ENCODE measurements at places on chromosomes 7 and 10.
A peak's percentile ranks its signal among the peaks of the same experiment; 100 is the strongest.

DNA sequence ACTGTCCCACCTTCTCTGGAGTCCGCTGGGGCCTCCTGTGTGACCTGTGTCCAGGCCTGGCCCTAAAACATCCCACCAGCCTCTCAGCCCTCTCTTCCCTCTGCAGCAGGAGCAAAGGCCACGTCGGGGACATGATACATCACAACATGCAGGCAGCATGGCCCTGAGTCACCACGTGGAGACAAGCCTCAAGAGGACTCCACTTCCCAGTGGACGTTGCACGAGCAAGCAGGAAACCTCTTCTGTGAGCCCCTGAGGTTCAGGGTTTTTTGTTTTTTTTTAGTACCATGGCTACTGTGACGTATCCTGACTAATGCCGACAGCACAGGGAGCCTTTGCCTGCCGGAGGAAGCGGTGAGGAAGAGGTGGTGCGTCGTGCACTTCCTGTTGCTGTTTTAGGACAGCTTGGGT, 165.9 kb downstream of the DNAJB6 start:
- no peak for DNase-seq

DNA sequence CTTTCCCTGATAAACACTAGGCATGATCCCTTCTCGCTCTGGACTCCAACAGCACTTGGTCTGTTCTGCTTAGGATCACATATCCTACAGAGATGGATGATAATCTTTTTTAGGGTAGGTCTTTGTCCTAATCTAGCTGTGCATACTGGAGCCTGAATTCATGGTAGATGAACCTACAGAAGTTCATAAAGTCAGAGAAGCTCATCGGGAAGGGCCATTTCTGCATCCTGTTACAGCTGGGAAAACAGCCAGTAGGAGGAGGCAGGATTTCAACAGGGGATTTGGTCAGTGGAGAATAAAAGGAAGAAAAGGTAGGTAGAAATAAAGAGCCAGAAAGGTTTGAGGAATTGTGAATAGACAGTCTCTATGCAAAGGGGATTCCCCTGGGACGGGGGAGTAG, 101.4 kb downstream of the ANK3 start:
- DNase-seq, result no peak

DNA sequence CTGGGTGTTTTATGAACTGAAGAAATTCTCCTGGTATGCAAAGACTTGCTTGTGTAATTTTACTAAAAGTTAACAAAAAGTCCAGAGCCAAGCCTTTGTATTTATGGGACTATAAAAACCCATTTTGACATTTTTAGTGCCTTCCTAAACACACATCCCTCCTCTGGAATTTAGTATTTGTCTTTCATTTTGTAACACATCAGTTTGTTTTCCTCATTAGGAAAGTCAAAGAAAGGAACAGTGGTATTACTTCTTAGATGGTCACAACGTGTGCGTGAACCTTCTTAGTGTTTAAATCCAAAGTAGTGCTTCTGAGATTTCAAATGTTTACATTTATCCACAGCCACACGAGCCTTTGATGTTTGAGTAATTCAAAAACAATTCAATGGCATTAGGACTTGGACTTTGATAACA, 103.2 kb upstream of the TMEM106B start:
- DNase-seq, result no peak

- peak; percentile 99 for DNase-seq
These were observed 24.2 kb upstream of the MACC1 start for GRCh38 chr7:20241194-20241910.

DNA sequence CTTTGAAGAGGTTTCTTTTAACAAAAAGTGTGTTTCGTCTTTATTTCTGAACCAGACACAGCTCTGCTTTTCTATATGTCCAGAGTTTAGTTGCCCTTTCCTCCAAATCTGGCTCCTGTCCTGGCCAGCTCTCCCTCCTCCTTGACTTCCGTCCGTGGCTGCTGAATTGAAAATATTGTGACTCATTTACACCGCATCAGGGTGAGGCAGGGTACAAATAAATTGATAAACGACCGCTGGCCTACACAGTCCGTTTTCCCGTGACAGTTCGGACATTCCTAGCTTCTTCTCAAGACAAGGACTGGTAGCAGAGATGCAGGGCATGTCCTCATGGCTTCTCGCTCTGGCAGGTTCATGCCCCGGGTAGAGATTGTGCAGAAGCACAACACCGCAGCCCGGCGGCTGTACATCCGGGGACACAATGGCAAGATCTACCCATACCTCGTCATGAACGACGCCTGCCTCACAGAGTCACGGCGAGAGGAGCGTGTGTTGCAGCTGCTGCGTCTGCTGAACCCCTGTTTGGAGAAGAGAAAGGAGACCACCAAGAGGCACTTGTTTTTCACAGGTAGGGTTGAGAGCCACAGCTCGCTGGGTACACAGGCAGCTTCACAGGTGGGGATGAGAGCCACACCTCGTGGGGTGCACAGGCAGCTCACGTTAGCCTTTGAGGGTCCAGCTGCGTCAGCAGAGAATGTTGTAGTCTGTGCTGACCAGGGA, 126.6 kb downstream of the TRRAP start:
- no peak for DNase-seq

DNA sequence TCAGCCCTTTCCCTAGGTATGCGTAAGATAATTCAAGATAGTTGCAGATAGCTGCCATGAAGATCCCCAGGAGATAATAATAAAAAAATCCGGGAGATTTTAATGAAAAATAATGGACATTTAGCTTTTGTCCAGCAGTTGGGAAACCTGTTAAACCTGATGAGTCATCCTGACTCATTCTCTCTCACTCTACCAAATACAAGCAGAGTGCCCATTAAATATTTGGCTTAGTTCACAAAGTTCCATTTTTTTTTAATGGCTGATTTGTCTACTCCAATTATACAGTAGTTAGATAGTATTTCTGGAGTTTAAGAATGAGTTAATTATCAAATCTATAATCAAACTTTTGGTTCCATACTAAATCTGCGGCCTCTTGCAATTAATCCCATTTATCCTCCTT, 2.1 kb upstream of the SHTN1 start:
- DNase-seq, result peak; percentile 61

GRCh38 chr10:69976795-69977546, 75.7 kb upstream of the MACROH2A2 start:
- no peak for DNase-seq

DNA sequence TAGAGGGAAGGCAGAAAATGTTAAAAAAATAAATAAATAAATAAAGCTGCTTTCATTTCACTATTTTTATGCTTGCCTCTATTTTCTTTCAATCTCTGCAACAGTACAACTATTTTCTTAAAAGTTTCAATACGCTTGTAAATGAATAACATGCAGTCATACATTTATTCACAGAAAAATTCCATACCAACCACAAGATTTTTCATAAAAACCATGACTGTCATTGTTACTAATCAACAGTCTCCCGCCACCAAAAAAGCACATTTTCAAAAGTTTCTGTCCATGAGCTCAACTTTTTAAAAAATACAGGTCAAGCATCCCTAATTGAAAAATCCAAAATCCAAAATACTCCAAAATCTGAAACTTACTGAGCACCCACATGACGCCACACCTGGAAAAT, 5.3 kb downstream of the PARD3 start:
- DNase-seq, result peak; percentile 26

DNA sequence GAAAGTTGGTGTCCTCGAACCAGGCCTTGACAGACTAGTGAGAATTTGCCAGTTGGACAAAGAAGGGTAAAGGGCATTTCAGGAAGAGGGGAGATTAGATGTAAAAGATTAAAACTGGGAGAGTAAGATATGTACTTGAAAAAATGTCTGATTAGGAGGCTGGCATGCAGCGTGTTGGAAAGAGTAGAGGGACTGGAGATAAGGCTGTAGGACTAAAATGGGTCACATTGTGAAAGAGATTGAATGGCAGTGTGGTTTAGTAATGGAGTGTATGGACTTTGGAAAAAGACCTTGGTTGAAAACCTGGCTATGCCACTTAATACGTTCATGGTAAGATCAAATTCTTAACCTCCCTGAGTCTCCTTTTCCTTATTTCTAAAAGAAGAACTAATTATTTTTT, 14.1 kb downstream of the CREM start:
- DNase-seq, result no peak

DNA sequence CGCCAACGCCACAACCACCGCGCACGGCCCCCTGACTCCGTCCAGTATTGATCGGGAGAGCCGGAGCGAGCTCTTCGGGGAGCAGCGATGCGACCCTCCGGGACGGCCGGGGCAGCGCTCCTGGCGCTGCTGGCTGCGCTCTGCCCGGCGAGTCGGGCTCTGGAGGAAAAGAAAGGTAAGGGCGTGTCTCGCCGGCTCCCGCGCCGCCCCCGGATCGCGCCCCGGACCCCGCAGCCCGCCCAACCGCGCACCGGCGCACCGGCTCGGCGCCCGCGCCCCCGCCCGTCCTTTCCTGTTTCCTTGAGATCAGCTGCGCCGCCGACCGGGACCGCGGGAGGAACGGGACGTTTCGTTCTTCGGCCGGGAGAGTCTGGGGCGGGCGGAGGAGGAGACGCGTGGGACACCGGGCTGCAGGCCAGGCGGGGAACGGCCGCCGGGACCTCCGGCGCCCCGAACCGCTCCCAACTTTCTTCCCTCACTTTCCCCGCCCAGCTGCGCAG, 424 bp downstream of the EGFR start:
- DNase-seq, result no peak

DNA sequence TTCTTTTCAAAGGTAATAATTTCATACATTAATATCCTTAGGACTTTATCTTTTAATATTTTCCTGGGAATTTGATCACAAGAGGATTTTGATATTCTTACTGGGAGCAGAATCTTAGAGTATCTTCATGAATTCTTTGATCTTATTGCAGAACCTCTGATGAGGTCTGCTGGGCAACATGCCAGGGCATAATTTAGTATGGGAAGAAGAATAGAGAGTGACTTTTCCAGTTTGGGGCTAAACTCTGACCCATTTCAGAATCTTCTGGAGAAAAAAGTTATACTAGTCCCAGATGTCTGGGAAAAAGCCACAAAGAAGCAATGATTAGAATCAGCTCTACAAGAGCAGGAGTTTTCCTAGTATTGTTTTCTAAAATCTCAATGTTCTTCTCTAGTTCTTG, 28.0 kb upstream of the RSU1 start:
- DNase-seq, result peak; percentile 57

DNA sequence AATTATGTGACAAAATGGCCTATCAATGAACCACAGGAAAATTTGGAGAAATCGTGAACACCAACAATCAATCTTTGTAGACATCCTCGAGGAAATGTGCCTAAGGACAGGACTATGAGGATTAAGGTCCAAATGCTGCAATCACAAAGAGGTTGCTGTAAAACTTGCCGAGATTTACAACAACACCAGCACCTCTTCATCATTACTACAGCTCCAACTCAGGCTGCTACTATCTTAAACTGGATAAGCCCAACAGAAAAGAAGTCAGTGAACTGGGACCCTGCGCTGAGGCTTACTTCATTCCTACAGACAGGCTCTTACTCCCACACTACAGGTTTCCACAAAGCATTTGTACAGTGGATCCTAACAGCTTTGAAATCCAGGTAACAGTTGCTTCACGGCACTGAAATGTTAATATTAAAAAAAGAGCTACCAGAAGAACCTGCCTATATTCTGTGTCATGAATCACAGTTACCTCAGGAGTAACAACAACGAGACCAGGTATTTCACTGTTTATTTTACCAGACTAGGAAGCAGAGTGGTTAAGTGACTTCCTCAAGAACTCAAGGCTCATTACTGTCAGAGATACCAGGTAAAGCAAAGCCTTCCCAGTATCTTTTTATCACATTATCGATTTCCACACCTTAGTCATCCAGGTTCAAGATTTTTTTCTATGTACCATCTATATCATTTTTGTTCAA, 23.9 kb downstream of the CACUL1 start:
- DNase-seq, result no peak

GRCh38 chr7:29627631-29628030, 64.0 kb downstream of the PRR15 start:
- DNase-seq, result no peak

DNA sequence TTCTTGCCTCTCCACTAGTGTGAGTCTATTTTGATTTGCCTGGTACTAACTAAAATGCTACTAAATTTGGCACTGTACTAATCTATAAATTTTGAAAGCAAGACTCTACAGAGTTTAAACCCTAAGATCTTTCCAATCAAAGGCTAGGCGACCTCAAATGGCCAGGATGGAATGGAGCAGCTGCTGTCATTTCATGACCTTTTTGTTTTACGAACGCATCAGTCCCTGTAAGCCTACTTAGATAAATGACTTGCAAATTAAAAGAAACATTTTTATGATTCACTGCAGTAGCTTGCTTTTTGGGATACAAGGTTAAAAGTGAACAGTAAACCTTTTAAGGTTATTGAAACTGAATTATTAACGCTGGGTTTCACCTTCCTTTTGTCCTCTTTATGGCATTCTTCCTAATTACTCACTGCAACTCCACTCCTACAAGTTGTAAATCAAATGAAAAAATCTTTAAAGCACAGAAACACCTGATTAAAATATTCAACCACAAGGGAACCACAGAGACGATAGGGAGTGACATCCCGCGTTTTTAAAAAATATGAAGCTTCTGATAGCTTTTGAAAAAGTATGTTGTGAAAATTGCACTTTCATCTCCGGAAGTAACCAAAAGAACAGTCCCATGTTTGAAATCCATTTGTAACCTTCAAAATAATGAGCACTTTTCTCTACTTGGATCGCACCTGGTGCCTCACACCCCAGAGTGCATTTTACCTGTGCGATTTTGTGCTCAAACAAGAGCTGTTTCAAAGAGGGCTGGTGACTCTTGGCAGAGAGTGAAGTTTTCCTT, 595.1 kb downstream of the PARD3 start:
- no peak for DNase-seq

- no peak for DNase-seq
These were observed 89.8 kb upstream of the NPVF start for GRCh38 chr7:25318047-25318446.

DNA sequence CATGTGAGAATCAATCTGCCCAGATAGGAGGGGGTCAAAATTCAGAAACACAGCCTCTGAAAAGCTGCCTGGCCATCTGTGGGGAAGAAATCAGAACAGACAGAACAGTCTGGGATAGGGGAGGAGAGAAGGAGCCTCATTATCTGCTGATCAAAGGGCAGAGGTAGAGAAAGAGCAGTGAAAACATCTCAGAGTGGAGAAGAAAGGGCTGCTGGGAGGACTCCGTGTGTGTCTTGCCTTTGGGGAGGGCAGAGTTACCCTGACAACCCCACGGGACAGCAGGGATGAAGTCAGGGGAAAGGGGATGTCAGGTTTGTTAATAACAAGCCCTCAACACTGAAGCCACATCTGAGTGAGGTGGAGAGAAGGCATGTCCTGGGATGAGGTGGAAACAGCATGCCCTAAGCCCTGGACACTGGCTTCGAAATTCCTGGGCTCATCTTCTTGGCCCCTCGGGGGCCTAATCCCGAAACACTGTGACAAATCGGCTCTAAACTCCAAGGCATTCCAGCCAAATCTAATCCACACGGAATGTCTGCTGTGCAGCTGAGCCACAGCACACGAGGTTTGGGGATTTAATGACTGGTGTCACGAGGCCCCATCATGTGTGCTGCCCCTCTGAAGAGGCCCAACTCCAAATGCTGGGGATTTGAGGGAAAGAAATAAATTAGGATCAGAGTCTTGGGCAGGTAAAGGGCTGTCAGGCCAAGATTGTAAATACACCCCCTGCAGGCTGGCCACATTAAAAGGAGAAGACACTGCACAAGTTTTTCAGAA, 82.8 kb upstream of the FGFR2 start:
- DNase-seq, result peak; percentile 15

Measured in fibroblast of upper back skin (primary cell).